Left lung (tissue), 14 donors: ENCODE measurements at places on chromosomes 4 and X. TPM values are rescaled to one million over a fixed set of nuclear protein-coding genes. Genes with fewer than 3 reads are reported as not detected.

The STARD8 gene
- total RNA-seq, result 11.9 TPM

The HSFX3 gene
- total RNA-seq, result not detected

The DGKQ gene
- 19.8 TPM for total RNA-seq

The LDOC1 gene
- 47.4 TPM for total RNA-seq

The VCX3A gene
- total RNA-seq, result not detected

The IL15 gene
- 6.4 TPM for total RNA-seq

The NUP62CL gene
- total RNA-seq, result 2.3 TPM

The ATP5ME gene
- 171 TPM for total RNA-seq

The CTAG1A gene
- total RNA-seq, result not detected

DNA sequence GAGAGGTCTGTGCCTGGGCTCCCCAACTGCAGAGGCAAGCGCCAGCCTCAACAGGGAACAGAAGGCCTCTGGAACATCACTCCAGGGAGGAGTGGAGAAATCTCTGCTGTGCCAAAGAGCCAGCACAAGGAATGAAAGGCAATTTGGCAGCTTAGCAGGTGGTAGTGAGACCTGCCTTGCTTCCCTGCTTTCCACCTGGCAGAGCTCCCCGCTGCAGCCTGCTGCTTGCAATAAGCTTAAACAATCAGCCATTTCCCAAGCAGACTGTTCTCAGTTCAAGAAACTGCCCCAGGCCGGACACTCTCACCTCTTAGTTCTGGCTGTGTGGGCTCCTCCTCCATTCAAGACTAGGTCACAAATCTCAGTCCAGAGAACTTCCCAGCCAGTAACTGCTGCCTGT, 370.6 kb downstream of the MAGEB5 start:
- no peak for DNase-seq

GRCh38 chr4:173934933-173935620, 348.4 kb downstream of the FBXO8 start:
- no peak for DNase-seq

DNA sequence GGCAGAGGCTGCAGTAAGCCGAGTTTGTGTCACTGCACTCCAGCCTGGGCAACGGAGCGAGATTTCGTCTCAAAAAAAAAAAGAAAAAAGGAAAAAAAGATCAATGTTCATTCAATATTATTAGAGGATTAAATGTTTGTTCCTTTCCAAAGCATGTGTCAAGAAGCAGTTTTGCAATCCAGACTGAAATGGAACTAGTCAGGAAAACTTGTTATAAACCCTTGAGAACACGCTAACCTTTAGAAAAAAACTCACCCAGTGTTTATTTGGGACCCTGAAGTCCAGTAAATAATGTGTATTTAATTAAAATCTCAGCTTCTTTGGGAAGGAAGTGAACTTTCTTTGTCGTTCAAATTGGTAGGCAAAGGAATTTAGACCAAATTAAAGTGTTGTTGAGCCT, 16.4 kb upstream of the PRSS12 start:
- no peak for DNase-seq

DNA sequence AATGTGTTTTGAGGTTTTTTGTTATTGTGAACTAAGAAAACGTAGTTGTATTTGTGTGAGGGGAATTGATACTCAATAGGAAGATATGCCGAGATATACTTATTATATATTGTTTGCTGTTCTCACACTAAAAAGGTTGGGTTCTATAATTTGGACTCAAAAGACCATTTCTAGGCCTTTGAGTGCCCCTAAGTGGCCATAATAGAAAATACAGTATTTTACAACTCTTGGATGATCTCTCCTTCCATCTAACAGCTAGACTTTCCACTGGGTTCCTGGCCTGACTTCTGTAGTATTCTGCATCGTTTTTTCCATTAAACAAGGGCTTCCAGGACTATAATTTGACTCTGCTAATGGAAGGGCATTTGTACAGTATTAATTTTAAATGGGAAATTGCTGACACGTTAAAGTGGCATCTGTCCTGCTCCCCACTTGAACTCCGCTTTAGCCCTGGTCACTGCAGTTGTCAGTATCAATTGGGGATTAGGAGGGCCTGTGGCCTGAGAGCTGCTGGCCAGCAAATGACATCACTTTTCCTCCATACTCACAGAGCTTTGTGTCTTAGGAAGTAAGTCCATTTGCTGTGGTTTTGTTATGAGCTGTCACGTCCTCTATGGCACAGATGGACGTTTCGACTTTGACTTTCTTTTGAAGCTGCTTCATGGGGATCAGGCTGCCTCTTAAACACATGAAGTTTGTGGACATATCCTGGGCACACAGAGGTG, 176.9 kb downstream of the SLIT2 start:
- no peak for DNase-seq

DNA sequence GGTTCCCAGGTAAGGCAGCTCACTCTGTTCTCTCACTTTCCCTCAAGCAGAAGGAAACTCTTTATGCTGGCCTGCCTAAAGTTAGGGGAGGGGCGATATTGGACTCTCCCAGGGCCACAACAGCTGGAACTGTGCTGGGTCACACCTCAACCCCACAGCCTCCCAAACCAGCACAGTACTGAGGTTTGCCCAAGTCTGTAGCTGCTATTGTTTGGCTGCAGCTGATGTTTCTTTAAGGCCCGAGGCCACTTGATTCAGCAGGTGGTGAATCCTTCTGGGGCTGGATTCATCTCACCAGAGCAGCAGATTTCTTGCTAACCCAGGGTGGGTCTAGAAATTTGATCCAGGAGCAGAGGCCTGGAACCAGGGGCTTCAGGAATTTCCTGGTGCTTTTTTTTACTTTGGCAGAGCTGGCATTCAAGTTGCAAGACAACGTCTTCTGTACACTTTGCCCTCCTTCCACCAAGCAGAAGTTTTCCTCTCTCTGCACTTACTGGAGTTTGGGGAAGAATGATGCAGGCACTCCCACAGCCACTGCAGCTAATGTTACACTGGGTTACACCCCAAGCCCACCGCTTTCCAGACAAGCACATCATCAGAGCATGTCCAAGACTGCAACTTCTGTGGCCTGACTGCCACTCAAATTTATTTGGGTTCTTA, 544.7 kb upstream of the NDST4 start:
- no peak for DNase-seq

DNA sequence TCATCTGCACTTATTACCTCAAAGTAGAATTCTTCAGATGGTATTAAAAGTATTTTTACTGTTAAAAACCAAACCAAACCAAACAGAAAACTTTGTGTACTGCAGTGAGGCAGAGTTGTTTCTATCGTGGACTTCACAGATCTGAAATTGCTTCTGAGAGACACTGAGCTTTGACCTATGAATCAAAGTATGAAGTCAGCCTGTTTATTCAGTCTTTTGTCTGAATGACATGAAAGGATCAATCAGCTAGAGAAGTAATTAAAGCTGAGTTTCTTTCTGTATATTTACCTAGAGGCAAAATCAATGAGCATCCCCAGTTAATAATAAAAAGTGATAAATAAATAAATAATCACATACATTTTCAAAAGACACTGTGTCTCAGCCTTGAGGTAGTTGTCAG, 2121.0 kb downstream of the PCDH7 start:
- DNase-seq, result no peak

GRCh38 chr4:820230-821172, 5.4 kb downstream of the CPLX1 start:
- no peak for DNase-seq
